ENCODE measurements at places on chromosomes 3 and 15. TPM values are rescaled to one million over a fixed set of nuclear protein-coding genes. Genes with fewer than 3 reads are reported as not detected.
A peak's percentile ranks its signal among the peaks of the same experiment; 100 is the strongest.

DNA sequence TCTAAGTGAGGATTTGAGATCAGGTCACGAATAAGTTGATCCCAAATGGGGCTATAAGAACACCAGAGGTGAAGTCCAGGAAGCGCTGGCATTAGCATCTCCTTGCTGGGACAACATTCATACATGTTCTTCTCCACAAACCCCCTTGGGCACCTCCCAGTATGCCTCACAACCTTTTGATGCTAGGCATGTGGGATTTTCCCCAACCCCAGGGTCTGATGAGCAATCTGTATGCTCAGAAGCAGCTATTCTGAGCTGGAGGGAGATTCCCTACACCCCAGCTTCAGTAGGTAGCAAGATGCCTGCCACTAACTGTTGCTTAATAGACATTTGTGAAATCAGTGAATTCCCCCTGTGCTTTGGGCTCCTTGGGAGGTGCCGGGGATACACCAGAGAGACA lies 32.2 kb downstream of the SLC6A11 start:
- DNase-seq, result no peak

DNA sequence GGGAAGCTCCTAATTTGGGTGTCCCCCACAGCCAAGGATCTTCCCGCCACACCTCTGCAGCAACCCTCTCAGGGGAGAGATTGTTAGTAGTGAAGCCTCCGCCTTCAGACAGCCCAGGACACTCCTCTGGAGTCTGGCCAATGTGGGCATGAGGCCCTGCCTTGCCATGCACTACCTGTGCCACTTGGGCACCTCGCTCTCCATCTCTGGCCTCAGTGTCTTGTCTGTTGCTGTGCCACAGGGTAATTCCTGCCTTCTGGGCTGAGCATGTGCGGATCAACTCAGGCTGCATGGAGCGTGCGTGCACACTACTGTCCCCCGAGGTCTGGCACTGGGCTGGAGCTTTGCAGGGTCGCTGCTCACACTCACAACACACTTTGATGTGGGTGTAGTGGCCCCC lies 7.9 kb upstream of the MESP1 start:
- DNase-seq, result no peak

GRCh38 chr3:40719660-40720287 lies 195.0 kb downstream of the ZNF621 start:
- DNase-seq, result peak; percentile 60

GRCh38 chr3:186210852-186211500 lies 102.1 kb upstream of the ETV5 start:
- no peak for DNase-seq

Gene SAXO2
- polyA plus RNA-seq, result 3.0 TPM

- DNase-seq, result no peak
Measured at GRCh38 chr3:32274306-32274705, 35.8 kb downstream of the CMTM8 start.

Gene UBE2Q2
- 5.7 TPM for polyA plus RNA-seq

GRCh38 chr3:6671363-6671762 lies 189.6 kb upstream of the GRM7 start:
- DNase-seq, result no peak

DNA sequence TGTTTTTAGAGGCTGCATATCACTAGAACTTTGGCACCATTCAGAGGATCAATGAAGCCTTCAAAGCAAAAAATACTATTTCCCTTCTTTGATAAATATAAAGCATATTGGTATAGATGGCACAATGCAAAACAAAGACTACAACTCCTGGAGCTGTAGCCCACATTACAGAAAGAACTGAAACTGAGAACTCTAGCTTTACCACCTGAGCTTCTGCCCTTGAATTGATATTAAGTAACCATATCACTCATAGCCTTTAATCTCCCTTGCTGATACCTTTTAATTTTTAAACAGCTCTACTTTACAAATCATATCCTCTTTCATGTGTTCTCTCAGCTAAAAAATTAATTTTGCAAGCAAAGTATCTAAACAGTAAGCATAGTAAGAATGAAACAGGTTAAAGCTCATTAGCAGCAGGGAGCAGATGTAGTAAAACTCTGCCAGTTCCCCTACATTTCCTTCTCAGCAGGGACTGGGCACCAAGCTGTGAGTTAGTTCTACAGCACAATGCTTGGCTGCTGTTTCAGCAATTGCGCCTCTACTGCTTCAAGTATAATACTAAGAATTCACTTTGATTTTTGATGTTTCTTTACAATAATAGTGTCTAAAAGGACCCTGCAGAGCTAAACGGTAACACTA lies 97.9 kb upstream of the NANOGP8 start:
- DNase-seq, result peak; percentile 76

GRCh38 chr15:50051811-50052419 lies 67.1 kb downstream of the ATP8B4 start:
- DNase-seq, result peak; percentile 50

GRCh38 chr3:52801839-52802238 lies 7.2 kb downstream of the ITIH3 start:
- no peak for DNase-seq

Gene NOX5
- not detected for polyA plus RNA-seq

DNA sequence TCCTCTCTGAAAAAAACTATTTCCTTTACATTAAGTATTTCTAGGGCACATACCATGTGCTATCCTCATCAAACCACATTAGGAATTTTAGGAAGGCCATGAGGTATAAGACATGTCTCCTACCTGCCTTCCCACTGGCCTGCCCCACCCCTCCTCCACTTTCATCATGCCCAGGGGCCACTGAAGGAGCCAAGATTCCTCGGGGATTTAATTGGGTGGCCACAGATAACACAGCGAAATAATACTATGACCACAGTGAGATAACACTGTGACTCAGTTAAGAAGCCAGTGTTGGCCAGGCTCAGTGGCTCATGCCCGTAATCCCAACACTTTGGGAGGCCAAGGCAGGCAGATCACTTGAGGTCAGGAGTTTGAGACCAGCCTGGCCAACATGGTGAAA lies 9.8 kb upstream of the BMF start:
- DNase-seq, result no peak

Gene KNL1
- 4.8 TPM for polyA plus RNA-seq

Gene AADACL2
- not detected for polyA plus RNA-seq

Gene IL12A
- polyA plus RNA-seq, result 0.34 TPM

DNA sequence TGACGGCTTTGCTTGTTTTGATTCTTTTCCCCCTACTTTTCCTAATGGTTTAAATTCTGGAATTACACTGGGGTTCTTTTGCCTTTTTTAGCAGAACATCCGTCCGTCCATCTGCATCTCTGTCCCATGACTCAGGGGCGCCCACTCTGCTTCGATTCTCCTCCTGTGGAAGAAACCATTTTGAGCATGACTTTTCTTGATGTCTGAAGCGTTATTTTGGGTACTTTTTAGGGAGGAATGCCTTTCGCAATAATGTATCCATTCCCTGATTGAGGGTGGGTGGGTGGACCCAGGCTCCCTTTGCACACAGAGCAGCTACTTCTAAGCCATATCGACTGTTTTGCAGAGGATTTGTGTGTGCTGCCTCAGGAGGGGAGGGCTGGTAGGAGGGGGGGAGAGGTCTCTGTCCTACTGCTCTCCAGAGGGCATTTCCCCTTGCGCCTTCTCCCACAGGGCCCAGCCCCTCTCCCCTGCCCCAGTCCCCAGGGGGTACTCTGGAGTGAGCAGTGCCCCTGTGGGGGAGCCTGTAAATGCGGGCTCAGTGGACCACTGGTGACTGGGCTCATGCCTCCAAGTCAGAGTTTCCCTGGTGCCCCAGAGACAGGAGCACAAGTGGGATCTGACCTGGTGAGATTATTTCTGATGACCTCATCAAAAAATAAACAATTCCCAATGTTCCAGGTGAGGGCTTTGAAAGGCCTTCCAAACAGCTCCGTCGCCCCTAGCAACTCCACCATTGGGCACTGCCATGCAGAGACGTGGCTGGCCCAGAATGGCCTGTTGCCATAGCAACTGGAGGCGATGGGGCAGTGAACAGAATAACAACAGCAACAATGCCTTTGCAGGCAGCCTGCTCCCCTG lies 19.5 kb upstream of the BSN start:
- DNase-seq, result peak; percentile 88

DNA sequence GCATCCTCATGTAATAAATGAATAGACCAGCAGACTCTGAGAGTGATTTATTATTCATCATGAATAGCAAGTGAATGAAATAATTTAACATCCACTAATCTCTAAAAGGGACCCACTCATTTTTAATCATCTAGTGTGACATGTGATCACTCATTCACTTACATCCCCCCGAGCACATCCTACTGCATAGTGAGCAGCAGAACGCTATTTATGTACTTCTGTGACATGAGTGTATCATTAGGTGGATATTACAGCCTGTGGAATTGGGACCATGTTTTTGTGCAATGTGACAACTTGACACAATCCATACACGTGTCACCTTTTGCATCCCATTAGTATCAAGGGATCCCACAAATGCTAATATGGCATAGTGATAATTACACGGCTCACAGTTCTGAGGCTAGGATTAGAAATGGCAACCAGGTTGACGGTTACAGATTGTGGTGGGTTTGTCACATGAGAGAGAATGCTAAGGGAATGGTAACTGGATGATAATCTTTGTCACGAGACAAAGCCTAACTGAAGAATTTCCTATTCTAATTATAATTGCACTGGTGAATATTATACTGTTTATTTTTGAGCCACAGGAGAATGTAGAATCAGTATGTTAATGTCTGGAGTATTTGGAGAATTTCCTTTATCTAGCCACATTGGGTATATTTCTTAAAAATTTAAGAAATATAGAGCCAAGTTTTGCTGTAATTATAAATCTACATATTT lies 595.2 kb upstream of the TBL1XR1 start:
- peak; percentile 63 for DNase-seq

Gene LRRK1
- polyA plus RNA-seq, result 1.0 TPM

DNA sequence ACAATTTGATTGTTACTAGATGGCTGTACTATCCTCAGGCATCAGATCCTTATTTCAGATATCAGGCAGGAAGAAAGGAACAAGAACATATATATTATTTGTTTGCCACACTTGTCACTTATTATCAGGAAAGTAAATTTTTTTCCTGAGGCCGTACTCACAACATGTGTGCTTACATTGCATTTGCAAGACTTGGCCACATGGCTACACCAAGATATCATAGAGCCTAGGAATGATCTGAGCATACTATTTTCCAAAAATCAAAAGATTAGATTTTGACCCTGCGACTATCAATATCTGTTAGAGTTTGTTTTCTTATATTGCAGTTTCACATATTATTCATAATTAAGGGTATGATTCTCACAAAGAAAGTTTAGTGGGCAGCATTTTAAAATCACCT lies 426.2 kb upstream of the BCHE start:
- DNase-seq, result peak; percentile 11

Gene SMCO1
- not detected for polyA plus RNA-seq

DNA sequence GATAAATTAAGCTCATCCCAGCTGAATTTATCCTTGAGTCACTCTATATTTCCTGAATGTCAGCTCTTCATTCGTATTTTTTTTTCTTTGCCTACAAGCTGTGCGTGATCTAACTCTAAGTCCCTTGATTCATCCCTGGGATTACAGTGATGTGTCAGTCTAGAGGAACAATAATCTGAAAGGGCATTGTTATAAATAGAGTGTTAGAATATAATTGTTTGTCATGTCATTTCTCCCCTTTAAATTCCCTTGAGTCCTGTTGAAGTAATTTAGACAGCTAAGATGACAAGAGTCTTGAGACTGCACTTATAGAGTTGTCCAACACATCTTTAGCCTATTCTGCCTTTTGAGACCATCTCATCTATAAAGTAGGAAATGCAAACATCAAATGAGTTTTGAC lies 621.8 kb downstream of the ZIC1 start:
- DNase-seq, result no peak

DNA sequence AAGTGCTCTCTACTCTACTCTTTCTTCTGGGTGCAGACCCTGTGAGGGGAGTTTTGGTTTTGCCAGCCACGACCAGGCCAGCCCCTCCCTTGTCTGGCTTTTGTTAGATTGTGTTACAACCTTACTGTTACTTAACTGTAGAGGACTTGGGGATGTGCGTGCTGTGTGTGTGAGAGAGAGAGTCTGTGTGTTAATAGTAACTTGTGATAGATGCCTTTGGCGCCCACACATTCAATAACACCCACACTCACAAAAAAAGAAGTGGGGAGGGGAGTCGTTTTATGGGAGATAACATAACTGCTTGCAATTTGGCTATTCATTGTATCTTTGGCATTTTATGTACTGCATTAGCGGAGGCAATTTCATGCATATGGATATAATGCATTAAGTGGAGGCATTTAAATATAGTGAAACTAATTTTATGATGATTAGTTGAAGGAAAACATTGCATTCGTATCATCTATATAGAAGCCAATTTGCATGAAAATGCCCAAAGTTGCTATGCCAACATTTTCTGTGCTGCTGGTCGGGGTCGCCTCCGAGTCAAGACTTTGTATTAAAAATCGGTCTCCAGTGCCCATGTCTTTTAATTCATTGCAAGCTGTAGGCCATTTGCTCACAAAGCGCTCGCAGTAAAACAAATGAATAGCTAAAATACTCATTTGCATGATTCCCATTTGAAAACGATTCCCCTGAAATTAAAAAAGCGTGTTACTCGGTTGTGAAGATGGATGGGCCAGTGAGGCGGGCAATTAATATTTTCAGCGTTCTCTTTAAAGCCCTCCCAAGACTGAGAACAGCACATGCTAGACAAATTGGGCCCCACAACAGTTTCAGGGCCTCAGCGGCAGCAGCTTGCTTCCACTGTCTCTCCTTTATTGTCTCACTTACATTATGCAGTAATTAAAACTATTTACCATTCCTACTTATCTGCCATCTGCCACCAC lies 158.5 kb upstream of the SMAD3 start:
- peak; percentile 84 for DNase-seq

Gene LTF
- polyA plus RNA-seq, result 1.5 TPM

DNA sequence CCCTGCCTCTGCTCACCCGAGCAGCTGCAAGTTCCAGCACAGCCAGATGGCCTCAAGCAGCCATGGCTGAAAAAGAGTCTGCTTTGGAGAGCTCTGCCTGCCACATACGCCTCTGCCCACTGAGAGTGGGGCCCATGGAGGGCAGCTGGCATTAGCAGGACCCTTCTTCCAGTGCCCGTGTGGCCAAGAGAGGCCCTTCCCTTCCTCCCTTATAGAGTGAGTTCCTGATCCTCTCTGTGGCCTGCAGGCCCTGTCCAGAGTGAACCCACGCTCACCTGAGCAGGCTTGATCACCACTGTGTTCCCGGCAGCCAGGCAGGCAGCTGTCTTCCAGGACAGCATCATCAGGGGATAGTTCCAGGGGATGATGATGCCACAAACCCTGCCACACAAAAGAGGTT lies 41.4 kb upstream of the SLC41A3 start:
- no peak for DNase-seq

Gene WNT5A
- 0.34 TPM for polyA plus RNA-seq

DNA sequence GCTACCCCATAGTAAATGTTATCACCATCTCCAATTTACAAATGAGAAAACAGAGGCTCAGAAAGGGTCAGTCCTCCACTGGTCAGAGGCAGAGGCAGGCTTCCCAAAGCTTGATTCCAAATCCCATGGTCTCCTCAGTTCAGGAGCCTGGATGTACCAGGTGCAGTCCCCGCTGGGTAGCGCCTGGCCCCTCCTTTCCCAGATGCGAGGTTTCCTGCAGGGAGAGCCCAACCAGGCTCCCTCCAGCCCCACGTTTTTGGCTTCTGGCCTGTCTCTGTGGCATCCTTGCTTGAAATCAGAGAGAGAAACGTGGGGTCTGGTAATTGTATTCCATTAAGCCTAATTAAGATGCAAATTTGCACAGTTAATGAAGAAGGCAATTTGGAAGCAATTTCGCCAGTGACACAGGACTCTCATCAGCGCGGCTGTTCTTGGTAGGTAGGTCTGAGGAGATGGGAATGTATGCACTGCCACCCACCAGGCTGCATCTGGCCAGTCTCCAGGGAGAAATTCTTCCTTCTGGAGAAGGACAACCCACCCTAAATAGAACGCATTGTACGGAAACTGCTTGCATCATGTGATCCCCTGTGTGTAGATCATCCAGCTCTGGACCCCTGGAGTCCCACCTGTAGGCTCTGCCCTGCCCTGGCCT lies 50.5 kb downstream of the HRH1 start:
- DNase-seq, result peak; percentile 89

Gene TMIE
- 2.1 TPM for polyA plus RNA-seq

All from brain (organoid and tissue), 16 donors.